NCI-H1105 (cell line): ENCODE measurements at places on chromosomes 3 and 15.
A peak's percentile ranks its signal among the peaks of the same experiment; 100 is the strongest.

DNA sequence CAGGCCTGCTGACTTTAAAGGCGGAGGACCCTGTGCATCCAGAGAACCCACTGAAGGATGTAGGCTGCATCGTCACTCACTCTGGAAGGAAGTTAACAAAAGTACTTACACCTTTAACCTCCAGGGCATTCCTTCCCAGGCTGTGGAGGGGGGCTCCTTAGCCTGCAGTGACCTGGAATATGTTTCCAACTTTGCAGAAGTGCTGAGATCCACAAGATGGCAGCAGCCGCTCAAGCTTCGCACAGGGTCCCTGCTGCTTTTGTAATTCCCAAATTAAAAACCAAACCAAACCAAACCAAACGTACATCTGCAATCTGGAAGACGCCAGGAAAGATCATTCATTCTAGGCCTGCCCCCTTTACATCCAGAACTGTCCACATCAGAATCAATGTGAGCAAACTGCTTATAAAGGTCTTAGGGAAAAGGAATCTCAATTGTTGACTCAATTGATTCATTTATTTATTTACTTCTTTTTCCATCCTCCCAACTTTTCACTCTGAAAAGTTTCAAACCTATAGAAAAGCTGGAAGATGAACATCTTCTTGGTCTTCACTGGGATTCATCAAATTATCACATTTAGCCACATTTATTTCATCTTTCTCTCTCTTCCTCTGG is 70.5 kb upstream of the KLHL25 start:
- no peak for DNase-seq

DNA sequence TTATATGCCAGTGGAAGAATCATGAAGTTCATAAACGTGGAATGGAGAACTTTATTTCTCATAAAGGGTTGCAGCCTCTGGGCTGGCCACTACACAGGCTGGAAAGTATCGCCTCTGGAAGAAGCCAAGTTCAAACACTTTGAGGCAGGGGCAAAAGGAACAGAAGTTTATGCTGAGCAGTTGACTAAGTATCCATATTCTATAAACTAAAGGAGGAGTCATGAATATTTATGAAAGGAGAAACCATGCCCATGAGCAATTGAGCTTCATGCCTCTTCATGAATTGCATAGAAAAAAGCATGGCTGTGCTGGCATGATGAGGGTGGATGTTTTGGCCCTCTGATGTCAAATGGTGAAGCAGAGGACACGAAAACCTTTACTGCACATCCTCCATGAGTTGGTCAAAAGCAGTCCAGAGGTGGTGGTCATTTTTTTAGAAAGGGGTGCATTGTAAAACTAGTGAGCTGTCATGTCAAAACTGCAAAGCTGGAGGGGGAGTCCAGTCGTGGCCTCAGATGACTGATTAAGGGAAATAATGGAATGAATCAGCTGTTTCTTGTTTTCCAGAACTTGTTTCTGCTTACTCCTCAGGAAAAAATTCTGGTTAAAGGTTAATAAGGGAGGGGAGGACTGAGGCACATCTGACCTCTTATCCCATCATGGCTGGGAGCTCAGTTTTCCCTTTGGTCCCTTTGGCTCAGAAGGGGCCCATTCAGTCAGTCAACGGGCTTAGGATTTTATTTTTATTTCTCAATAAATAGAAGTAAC is 276.7 kb downstream of the CHL1 start:
- no peak for DNase-seq

- DNase-seq = no peak
Measured at GRCh38 chr3:104779324-104779723, 587.4 kb upstream of the ALCAM start.

DNA sequence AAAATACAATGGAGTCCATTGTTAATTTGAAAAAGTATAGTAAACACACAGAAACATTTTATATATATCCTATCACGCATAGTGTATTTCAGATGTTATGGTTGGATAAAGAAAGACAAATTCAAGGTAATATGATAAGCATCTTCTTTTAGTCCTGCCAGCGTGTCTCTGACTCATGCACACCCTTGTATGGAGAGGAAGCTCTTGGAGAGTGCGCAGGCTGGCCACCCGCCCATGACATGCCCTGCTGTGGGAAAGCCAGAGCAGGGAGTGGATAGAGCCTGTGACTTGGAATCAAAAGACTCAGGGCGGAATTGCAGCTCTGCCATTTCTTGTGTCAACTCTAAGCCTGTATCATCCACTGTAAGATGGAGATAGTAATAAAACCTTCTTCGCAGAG is 23.0 kb upstream of the COPG1 start:
- DNase-seq = no peak

- no peak for DNase-seq
Measured at GRCh38 chr3:150216866-150217600, 191.1 kb upstream of the TSC22D2 start.

- no peak for DNase-seq
Measured at GRCh38 chr15:50261981-50262380, 3.5 kb downstream of the HDC start.

- DNase-seq = peak; percentile 43
Measured at GRCh38 chr3:169118666-169119370, 544.7 kb downstream of the MECOM start.

DNA sequence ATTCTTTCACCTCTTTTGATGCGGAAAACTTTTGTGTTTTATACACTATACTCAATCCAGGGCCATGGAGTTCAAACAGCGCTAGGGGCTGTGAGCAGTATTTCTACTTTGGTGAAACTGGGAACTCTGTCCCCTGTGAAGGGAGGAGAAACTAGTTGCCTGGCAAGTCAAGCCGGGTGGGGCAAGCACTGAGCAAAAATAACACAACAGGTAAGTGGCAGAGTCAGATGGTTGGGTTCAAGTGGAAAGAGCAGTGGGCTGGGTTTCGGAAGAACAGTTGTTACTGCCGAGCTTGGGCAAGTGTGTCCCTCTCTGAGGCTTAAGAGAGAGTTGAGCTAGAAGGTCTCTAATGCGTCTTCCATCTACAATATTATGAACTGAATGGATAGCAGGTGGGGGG is 59.7 kb upstream of the ROPN1 start:
- no peak for DNase-seq

DNA sequence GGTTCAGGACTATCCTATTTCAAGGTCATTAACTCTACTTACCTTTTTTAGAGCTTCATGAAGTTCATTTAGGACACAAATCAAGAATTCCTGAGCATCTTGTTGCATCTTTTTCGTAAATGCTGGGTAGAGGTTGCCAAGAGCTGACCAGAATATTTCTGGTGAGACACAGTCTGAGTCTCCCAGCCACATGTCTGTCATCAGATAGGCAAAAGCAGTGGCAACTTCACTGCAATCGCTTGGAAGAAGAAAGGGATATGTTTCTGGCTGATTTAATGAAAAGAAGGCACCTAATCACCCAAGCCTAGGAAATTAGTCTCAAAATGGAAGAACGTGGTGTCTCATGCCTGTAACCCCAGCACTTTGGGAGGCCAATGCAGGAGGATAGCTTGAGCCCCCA is 2.9 kb downstream of the USP50 start:
- DNase-seq = no peak

GRCh38 chr15:66578286-66578875 is 12.6 kb upstream of the LCTL start:
- no peak for DNase-seq

- DNase-seq = no peak
Measured at GRCh38 chr15:40879609-40880008, 5.6 kb upstream of the RHOV start.

GRCh38 chr15:72065801-72066200 is 52.1 kb downstream of the MYO9A start:
- no peak for DNase-seq

DNA sequence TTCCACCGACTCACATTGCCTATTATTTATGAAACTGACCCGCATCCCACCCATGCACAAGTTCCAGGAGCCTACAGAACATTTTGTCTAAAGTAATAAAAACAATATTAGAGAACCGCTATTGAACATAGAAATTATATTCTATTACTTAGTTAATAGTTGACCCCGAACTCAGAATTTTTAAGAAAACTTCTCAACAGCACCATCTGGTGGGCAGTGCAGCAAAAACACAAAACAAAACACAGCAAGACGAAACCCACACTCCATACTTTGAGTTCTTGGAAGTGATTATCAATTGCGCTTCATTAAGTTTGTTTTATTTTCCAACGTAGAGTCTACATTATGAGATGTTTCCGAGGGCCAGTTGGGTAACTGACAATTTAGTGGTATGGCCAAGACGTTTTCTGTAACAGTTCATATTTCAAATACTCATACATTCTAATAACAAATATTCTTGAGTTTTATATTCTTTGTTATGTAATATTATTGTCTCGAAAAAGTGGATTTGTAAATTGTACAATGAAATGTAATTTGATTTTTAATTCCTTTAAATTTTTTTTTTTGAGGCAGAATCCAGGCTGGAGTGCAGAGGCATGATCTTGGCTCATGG is 24.0 kb upstream of the C3orf70 start:
- peak; percentile 21 for DNase-seq

DNA sequence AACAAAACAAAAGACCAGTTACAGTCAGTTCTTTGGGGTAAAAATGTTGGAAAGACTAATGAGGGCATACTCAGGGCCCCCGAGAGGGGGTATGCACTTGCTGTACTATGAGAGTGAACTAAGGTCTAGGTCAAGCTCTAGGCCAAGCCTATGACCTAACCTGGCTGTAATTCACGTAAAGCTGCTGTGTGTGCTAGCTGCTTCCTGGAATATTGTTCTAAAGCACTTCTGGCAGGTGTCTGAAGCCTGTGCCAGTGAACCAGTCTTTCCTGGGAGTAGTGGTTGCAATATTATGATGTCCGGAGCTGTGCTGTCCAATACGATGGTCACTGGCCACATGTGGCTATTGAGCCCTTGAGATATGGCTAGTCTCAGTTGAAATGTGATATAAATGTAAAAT is 13.1 kb upstream of the CX3CR1 start:
- no peak for DNase-seq

GRCh38 chr3:110576960-110577359 is 494.7 kb upstream of the NECTIN3 start:
- DNase-seq = no peak

GRCh38 chr3:48276911-48277641 is 36.2 kb downstream of the ZNF589 start:
- no peak for DNase-seq

DNA sequence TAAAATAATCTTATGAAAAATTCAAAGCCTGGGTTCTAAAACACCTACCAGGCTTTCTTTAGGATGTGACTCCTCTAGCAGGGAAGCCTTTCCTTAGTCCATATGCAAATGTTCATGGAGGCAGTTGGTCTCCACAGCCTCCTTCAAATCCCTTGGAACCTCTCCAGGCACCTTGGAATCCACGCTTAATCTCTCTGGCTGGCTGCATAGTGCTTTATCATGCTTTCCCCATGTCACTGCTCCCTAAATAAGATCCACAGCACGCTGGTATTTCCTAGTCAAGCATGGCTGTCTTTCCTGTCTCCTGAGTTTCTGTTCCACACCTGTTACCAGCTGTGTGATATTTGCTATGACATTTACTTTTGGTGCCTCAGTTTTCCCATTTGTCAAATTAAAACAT is 71.3 kb downstream of the CLSTN2 start:
- DNase-seq = no peak

DNA sequence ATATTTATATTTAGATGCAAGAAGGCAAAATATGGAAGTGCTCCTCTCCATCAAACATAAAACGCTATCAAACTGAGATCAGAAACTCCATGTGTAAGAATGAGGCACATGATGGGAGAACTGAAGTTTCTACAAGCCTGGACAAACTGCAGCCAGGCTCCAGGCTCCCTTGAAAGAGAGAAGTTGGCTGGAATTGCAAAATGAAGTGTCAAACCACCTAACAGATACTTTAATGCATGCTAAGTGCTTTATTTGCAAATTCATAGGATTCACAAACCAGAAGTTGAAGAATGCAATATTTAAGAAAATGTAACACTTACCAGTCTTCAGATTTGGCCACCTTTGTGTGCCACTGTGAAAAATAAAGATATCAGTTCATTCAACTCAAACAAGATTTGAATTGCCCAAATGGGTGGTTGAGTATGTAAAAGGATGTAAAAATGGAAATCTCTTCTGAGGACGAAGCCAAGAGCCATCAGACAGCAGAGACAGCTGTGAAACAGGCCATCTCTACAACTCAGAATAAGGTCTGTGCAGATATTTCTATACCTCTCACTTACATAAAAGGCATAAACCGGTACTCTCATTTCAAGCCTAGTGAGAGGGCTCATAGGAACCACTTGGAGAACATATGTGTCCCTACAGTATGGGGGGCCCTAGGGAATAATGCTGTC is 87.0 kb downstream of the DPPA2 start:
- no peak for DNase-seq

DNA sequence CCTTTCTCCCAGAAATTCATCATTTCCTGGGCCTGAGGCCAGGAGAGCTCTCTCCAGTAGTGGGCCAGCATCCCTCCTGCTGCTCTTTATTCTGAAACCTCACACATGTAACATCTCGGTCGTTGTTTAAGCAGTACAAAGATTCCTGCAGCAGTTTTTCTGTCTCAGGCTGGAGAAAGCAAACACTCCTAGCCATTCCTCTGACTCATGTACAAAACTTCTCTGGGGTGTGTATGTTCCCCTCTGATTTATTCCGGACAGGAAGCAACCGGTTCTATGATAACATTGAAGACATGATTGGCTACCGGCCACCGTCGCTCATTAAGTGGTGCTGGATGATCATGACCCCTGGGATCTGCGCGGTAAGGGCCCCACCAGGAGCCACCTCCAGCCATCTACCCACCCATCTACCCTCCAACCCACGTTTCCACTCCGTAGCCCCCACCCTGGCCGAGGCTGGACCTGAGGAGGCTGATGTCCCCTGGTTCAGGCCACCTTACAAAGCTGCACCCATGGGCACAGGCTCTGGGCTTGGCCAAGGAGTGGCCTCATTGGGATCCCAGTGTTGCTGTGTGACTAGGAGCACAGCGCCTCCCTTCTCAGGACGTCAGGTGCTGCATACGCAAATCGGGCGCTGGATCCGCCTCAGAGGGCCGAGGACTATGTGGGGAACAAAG is 58.6 kb upstream of the SLC6A1 start:
- DNase-seq = no peak

DNA sequence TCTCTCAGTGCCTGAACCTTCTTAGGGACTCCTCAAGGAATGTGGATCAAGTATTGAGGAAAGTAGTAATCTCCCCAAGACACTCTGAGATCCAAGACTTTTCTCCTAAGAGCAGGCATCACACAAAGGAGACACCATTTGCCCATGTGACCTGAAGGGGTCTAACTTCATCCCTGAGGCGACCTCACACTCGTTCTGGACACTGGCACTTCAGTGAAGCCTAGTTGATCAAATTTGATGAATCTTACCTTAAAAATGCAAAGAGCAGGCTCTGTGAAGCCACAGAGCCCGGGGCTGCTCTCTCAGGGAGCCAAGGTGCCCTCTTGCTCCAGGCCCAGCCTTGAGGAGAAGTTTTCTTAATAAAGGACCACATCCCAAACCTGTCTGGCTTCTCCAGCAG is 64.3 kb downstream of the SCN11A start:
- DNase-seq = no peak
